ENCODE measurements at places on chromosomes 1 and 21. TPM values are rescaled to one million over a fixed set of nuclear protein-coding genes. Genes with fewer than 3 reads are reported as not detected.
A peak's percentile ranks its signal among the peaks of the same experiment; 100 is the strongest.

RIPPLY3 gene
- total RNA-seq = 11.4 TPM

FNDC7 gene
- not detected for total RNA-seq

ACKR1 gene
- not detected for total RNA-seq

CDA gene
- total RNA-seq = 36.3 TPM

LCE1E gene
- total RNA-seq = not detected

CAMK1G gene
- not detected for total RNA-seq

LIPI gene
- total RNA-seq = not detected

PPFIA4 gene
- total RNA-seq = 3.4 TPM

PTGS2 gene
- total RNA-seq = 7.9 TPM

GRCh38 chr1:53725238-53725689 is 13.7 kb downstream of the GLIS1 start:
- H3K4me3 ChIP-seq = no peak overlapping the region
- peak; percentile 17 for DNase-seq
- H3K27ac ChIP-seq = no peak overlapping the region

DNA sequence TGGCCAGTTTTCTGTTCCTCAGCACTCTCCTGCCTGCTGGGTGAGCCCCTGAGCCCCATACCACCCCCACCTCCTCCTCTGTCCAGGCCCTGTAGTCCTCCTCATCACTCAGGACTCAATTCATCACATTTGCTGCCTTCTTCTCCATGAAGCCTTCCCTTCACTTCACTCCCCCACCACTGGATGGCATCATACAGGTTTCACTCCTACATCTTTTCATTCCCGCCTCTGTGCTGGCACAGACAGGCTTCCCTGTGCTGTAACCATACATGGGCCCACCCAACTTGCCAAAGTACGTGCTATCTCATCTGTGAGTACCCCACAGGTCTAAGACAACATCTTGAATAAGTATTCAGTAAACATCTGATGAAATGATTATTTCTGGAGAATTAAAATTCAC is 56.9 kb downstream of the SLC45A1 start:
- H3K27ac ChIP-seq = no peak overlapping the region
- H3K4me3 ChIP-seq = no peak overlapping the region
- peak; percentile 66 for DNase-seq
- no peaks in the 10 kb centered on the region for H3K27me3 ChIP-seq
- peaks cover 5% of the 10 kb centered on the region for H3K36me3 ChIP-seq

DNA sequence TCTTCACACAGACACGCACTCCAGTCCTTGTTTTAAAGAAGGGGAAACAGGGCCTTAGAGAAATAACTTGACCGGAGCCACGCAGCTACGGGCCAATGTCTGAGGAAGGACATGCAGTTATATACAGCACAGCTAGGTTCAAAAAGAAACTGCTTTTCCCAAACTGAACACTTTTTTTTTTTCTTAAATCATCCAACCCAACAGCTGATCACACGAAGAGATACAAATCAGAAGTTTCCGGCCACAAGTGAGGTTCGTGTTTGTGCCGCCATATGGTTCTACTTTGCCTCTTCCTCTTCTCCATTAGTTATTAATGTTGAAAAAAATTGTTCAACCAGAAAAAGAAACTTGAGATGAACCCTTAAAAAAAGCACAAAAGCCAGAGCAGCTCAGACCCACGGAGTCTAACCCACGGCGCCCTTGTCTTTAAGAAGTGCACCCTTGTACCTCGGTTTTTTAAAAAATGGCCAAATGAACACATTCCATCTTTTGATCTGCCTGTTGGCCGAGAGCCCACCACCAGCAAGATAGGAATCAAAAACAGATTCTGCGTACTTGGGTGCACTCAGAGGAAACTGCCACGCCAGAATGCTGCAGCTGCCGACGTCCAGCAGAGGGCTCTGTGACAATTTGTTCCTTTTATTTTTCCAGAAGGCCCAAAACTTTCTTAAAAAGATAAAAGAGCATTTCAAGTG is 78.9 kb downstream of the SLC66A1 start:
- no peak overlapping the region for H3K4me3 ChIP-seq
- peaks cover 4% of the 10 kb centered on the region for H3K4me1 ChIP-seq
- H3K27ac ChIP-seq = no peak overlapping the region

- peak; percentile 66 for DNase-seq
- peak overlapping the region; percentile 27 for H3K27ac ChIP-seq
- H3K4me1 ChIP-seq = peaks cover 33% of the 10 kb centered on the region
- no peaks in the 10 kb centered on the region for H3K36me3 ChIP-seq
- no peak overlapping the region for H3K4me3 ChIP-seq
Measured at GRCh38 chr1:117143172-117143571, 21.6 kb upstream of the TRIM45 start.

DNA sequence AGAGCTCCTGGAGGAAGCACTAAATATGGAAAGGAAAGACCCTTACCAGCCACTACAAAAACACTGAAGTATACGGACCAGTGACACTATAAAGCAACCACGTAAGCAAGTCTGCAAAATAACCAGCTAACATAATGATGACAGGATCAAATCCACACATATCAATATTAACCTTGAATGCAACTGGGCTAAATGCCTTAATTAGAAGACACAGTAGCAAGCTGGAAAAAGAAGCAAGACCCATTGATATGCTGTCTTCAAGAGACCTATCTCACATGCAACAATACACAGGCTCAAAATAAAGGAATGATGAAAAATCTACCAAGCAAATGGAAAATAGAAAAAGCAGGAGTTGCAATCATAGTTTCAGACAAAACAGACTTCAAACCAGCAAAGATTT is 31.0 kb downstream of the C1orf185 start:
- H3K27me3 ChIP-seq = no peaks in the 10 kb centered on the region
- H3K36me3 ChIP-seq = no peaks in the 10 kb centered on the region
- no peak overlapping the region for H3K4me3 ChIP-seq
- no peak for DNase-seq

- no peak overlapping the region for H3K27ac ChIP-seq
- H3K4me3 ChIP-seq = no peak overlapping the region
- no peaks in the 10 kb centered on the region for H3K36me3 ChIP-seq
- no peak for DNase-seq
- peaks cover 13% of the 10 kb centered on the region for H3K4me1 ChIP-seq
Measured at GRCh38 chr1:117414943-117415342, 47.7 kb downstream of the MAN1A2 start.

GRCh38 chr1:207088161-207088560 is 499 bp upstream of the C4BPB start:
- no peak for DNase-seq
- H3K27ac ChIP-seq = no peak overlapping the region
- no peak overlapping the region for H3K4me3 ChIP-seq
- no peaks in the 10 kb centered on the region for H3K4me1 ChIP-seq

GRCh38 chr1:50490640-50491039 is 67.4 kb upstream of the DMRTA2 start:
- H3K27me3 ChIP-seq = no peaks in the 10 kb centered on the region
- H3K4me3 ChIP-seq = no peak overlapping the region
- no peaks in the 10 kb centered on the region for H3K36me3 ChIP-seq
- no peaks in the 10 kb centered on the region for H3K4me1 ChIP-seq
- no peak for DNase-seq

GRCh38 chr1:77678660-77679610 is 3.5 kb downstream of the ZZZ3 start:
- no peaks in the 10 kb centered on the region for H3K27me3 ChIP-seq
- no peak for DNase-seq
- H3K4me1 ChIP-seq = peaks cover 35% of the 10 kb centered on the region
- H3K4me3 ChIP-seq = no peak overlapping the region

GRCh38 chr1:151852733-151853132 is 779 bp downstream of the THEM5 start:
- H3K27ac ChIP-seq = no peak overlapping the region
- no peak for DNase-seq
- H3K27me3 ChIP-seq = peaks cover 18% of the 10 kb centered on the region

GRCh38 chr1:171172471-171172870 is 12.6 kb upstream of the FMO2 start:
- H3K4me3 ChIP-seq = no peak overlapping the region
- H3K36me3 ChIP-seq = no peaks in the 10 kb centered on the region

- no peak overlapping the region for H3K27ac ChIP-seq
- no peak for DNase-seq
- H3K4me1 ChIP-seq = peaks cover 10% of the 10 kb centered on the region
- H3K36me3 ChIP-seq = no peaks in the 10 kb centered on the region
- H3K4me3 ChIP-seq = no peak overlapping the region
Measured at GRCh38 chr1:240609527-240610060, 2.4 kb downstream of the GREM2 start.

- no peak overlapping the region for H3K4me3 ChIP-seq
- DNase-seq = peak; percentile 92
- H3K27ac ChIP-seq = no peak overlapping the region
- no peaks in the 10 kb centered on the region for H3K27me3 ChIP-seq
- peaks cover 50% of the 10 kb centered on the region for H3K36me3 ChIP-seq
Measured at GRCh38 chr1:55140546-55140983, 74.6 kb downstream of the USP24 start.

DNA sequence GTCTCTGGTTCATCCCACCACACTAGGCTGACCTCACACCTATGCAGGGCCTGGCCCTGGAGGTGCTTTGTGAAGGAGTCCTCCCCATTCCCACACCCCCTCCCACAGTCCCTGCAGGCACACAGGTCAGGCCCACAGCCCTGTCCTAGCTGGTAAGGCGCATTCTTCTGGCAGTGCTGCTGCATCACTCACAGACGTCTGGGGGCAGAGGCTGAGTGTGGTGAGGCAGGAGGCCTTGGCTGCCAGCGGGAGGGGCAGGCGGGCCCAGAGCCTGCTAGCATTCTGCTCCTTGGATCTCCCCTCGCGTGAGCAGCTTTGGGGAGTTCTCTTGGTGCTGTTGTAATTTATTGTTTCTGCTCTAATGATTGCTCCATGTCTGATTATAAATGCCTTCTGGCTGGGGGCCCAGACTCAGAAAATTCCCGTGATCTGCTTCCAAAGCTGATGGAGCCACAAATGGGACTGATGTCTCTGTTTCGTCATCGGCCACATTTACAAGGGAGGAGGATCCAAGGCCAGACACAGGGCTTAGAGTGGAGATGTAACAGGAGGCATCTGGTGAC is 62.9 kb downstream of the TRABD2B start:
- H3K27me3 ChIP-seq = no peaks in the 10 kb centered on the region
- H3K36me3 ChIP-seq = no peaks in the 10 kb centered on the region
- no peaks in the 10 kb centered on the region for H3K4me1 ChIP-seq

DNA sequence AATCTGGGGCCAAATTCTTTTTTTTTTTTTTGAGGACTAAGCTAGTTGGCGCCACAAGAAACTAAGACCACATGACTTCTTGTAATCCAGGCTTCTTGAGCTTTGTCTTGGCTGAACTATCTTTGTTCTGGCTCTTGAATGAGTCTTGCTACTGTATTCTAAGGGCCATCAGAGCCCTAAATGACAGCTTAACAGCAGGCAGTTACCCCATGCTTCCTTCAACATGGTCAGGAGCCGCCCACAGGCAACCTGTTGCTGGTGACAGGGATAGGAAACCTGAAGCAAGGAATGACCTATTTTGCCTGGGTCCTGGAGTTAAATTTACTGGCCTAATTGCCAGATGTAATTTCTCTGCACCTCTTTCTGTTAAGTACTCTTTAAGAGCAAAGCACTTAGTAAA is 188.2 kb upstream of the PLXNA2 start:
- no peak for DNase-seq
- no peak overlapping the region for H3K27ac ChIP-seq
- no peaks in the 10 kb centered on the region for H3K27me3 ChIP-seq
- H3K36me3 ChIP-seq = no peaks in the 10 kb centered on the region

GRCh38 chr1:211257826-211258225 is 1.3 kb upstream of the RCOR3 start:
- no peaks in the 10 kb centered on the region for H3K36me3 ChIP-seq
- no peaks in the 10 kb centered on the region for H3K27me3 ChIP-seq
- H3K27ac ChIP-seq = peak overlapping the region; percentile 77

DNA sequence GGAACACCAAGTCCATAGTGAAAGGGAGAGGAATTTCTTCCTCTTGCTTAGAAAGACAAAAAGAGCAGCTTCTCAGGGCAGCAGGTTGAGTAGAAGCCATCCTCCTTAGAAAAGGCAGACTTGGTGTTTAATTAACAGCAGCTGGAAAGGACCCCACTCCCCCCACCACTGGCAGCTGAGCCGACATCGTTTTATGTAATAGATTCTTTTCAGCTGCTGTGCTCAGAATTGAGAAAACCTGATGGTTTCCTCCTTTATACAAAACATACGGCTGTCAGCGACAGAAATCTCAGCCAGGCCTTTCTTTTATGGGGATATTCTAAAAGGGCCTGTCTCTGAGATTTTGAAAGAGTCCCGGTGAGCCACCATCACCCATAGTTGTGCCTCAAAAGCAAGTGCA is 49.9 kb downstream of the MAN1C1 start:
- no peak for DNase-seq
- H3K4me1 ChIP-seq = peaks cover 6% of the 10 kb centered on the region
- no peak overlapping the region for H3K27ac ChIP-seq
- no peak overlapping the region for H3K4me3 ChIP-seq

- H3K27me3 ChIP-seq = no peaks in the 10 kb centered on the region
- H3K4me3 ChIP-seq = no peak overlapping the region
- DNase-seq = no peak
- H3K27ac ChIP-seq = no peak overlapping the region
Measured at GRCh38 chr21:39022863-39023693, 160.2 kb downstream of the PSMG1 start.

GRCh38 chr1:62953633-62954032 is 169.7 kb downstream of the ATG4C start:
- H3K27me3 ChIP-seq = peaks cover 95% of the 10 kb centered on the region
- H3K27ac ChIP-seq = no peak overlapping the region
- H3K4me1 ChIP-seq = no peaks in the 10 kb centered on the region
- no peak for DNase-seq

GRCh38 chr1:172185211-172185610 is 235.3 kb upstream of the C1orf105 start:
- DNase-seq = no peak
- H3K27me3 ChIP-seq = no peaks in the 10 kb centered on the region
- no peak overlapping the region for H3K4me3 ChIP-seq
- H3K27ac ChIP-seq = no peak overlapping the region
- H3K4me1 ChIP-seq = peaks cover 8% of the 10 kb centered on the region
- no peaks in the 10 kb centered on the region for H3K36me3 ChIP-seq

DNA sequence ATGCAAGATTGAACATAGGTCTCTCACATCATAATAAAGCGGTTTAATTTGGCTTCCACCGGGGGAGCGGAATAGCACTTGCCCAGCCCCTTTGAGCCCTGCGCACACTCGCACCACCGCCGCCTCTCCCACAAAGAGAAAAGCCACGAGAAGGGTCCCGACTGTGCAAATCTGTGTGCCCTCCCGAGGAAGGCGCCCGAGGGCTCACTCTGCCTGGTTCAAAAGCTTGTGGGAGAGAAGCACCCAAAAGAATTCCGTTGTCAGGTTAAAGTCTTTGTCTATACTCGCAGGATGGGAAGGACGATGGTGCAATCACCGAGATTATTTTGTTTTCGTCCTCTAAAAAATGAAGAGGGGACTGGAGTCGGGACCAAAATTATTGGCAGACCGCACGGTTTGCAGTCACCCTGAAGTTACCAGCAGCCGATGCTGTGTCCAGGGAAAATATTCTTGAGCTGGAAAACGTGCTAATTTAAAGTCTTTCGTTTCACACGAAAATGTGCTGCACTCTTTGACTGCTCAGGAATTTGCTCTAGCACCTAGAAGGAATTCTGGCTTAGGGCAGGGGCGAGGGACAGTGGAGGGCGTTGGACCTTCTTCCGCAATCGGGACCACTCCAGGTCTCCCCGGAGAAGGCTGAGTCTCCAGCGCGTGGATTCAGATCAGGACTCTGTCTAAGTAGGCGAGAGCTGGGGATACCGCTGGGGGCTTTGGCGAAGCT is 6.6 kb upstream of the SIM2 start:
- no peak overlapping the region for H3K4me3 ChIP-seq
- no peak overlapping the region for H3K27ac ChIP-seq
- H3K36me3 ChIP-seq = peaks cover 3% of the 10 kb centered on the region
- H3K27me3 ChIP-seq = no peaks in the 10 kb centered on the region
